ENCODE measurements at places on chromosomes 11 and 22.

DNA sequence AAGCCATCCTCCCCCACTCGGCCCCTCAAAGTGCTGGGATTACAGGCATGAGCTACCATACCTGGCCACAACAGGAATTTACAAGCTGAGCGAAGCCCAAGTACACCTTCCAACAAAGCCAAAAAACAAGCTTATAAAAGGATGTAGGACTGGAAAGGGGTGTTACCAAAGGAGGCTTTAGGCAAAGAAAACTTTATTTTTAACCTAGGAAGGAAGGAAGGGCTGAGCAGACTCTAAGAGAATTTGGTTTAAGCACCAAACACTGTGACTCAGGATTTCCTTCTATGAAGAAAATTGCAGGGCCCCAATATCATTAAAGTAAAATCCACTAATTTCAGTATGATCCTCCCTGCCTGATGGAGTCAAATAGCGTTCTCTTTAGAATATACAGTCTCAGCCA lies 12.1 kb downstream of the DENND5A start:
- no peak for DNase-seq

DNA sequence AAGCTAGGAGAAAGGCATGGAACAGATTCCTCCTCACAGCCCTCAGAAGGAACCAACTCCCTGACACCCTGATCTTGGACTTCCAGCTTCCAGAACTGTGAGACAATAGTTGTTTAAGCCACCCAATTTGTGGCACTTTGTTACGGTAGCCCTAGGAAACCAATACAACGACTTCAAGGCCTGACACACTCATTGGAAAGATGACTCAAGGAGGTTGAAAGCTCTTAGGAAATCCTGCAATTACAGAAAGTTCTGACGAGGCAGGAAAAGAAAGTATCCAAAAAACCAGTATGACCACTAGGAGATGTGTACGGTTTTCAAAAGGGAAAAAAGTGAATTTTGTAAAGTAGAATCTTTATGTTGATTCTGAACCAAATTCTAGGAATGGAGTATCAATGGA lies 161.4 kb downstream of the SWAP70 start:
- no peak for DNase-seq

DNA sequence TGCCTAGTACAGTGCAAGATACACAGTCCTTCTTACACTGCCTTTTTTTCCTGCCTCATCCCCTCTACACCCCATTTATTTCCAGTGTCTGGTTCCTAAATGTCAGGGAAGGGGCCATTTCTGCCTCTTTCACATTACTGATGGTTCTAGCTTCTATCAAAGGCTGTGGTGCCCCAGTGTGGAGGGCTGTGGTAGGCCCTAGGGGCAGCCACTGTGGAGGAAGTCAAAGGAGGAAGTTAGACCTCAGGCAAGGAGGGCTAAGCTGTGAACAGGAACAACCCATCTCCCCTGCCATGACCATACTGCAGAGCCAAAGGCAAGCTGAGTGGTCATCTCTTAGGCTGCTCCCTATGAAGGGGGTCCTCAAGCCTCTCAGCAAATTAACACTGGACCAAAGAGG lies 81.9 kb upstream of the CRTAM start:
- DNase-seq, result no peak

GRCh38 chr22:29152045-29152953 lies 53.4 kb upstream of the EMID1 start:
- DNase-seq, result peak; percentile 22

DNA sequence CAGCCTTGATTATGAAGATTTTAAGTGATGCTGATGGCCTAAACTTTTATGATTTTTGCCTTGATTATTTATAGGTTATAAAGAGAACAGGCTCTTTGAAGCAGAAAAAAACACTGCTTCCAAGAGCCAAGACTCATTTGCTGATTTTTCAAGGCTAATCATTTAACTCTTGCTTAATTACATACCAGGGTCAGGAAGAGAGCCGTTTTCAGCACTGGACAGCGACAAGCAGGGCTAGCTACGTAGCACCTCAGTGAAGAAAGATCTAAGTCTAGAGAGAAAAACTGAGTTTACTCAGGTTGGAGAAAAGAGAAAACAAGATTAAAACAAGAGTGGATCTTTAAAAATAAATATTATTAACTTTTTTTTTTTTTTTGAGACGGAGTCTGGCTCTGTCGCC lies 615.4 kb upstream of the B3GAT1 start:
- peak; percentile 23 for DNase-seq

- DNase-seq, result no peak
Measured at GRCh38 chr11:21480240-21480639, 712.6 kb upstream of the ANO5 start.

DNA sequence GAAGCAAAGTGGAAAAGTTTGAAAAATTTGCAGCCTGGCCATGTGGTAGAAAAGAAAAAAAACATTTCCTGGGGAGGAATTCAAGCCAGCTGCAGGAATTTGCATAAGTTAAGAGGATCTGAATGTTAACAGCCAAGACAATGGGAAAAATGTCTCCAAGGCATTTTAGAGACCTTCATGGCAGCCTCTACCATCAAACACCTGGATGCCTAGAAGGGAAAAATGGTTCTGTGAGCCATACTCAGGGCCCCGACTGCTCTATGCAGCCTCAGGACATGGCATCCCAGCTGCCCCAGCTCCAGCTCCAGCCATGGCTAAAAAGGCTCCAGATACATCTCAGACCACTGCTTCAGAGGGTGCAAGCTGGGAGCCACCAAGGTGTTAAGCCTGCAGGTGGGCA lies 149.1 kb upstream of the SOX6 start:
- DNase-seq, result no peak

DNA sequence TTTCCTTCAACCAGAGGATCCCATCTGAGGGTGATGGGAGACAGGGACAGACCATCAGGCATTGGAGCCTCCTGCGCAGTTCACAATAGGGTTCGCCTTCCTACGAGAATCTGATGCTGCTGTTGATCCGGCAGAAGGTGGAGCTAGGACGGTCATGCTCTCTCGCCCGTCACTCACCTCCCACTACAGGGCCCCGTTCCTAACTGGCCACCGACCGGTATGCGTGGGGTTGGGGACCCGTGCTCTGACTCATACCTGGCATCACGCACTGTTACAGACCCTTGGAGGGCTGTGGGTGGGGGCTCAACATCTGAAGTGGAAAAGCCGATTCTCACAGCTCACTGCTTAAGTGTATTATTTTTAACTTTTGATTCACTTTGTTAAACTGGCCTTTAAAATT lies 402.3 kb downstream of the BRD1 start:
- no peak for DNase-seq

- no peak for DNase-seq
Measured at GRCh38 chr11:44561275-44561805, 4.1 kb upstream of the CD82 start.

- peak; percentile 99 for DNase-seq
Measured at GRCh38 chr11:108664730-108665525, at the start of gene DDX10. TSS of gene DDX10 (plus strand) at chr11:108665069. CDS start at chr11:108665154, 85 bp downstream.

DNA sequence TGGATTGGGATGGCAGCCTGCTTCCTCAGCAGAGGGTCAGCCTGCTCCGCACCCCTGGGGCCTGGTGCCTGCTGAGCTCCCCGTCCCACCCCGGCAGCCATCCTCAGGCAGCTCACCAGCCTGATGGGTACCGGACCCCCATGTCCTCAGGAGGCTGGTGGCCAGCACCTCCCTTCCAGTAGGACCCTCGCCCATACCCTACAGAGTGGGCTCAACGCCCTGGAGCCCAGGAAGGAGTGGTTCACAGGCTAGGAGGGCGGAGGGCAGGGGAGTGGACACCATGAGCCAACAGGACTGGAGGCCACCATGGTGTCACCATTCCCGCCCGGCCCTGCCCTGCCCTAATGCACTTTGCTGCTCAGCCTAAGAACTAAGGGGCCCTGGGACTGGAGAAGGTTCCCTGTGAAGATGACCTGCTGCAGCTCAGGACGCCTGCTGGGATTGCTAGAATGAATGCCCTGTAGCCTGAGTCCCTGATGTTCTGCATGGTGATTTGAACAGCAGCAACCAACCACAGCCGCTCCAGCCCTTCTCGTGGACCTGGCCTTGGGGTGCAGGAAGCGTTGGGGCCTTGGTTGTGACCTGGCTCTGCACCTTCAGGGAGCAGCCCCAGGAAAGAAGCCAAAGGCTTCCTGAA lies 1080.8 kb downstream of the BRD1 start:
- DNase-seq, result no peak

GRCh38 chr11:88102598-88102934 lies 72.7 kb downstream of the RAB38 start:
- no peak for DNase-seq

- no peak for DNase-seq
Measured at GRCh38 chr22:49786976-49787706, 40.5 kb downstream of the BRD1 start.

DNA sequence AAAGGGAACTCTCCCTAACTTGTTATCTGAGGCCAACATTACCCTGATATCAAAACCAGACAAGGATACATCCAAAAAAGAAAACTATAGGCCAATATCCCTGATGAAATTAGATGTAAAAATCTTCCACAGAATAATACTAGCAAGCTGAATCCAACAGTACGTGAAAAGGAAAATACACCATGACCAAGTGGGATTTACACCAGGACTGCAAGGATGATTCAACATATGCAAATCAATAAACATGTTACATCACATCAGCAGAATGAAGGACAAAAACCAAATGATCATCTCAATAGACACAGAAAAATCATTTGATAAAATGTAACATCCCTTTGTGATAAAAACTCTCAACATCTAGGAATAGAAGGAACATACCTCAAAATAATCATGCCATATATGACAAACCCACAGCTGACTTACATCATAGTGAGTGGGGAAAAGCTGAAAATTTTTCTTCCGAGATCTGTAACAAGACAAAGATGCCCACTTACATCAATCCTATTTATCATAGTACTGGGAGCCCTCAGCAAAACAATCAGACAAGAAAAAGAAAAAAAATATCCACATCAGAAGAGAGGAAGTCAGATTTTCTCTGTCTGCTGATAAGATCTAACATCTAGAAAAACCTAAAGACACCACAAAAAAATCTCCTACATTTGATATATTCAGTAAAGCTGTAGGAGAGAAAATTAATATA lies 703.3 kb upstream of the ANO5 start:
- DNase-seq, result no peak

DNA sequence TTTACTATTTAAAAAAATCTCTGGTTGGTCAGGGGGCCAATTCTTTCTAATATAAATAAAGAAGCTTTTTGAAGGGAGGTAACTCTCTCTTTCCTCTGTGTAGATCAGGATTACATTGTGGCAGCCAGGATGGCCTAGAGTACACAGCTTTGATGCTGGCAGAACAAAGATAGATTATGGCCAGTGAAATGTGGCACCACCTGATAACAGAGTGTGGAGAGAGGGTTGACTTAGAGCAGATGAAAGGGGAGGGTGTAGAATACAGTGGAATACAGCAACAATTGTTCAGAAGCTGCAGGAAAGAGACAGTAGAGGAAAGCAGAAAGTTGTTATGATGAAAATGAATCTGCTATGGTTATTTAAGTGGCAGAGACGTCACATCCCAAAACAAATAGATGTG lies 99.0 kb downstream of the FAR1 start:
- DNase-seq, result no peak

DNA sequence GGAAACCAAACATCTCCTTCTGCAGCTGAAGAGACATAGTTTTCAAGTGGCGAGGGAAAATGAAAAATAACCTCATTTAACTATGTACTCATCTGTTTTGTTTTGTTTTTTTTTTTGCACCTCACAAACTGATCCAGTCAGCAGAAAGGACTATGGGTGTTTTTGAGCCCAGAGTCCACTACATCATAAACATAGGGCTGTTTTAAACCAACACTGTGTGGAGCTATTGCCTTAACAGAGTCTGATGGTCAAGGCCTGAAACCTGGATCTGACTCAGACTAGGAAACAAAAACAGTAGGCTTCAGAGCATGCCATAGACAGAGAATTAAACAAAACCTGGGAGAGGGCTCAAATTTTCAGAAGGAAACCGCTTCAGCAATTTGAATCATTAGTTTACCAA lies 99.3 kb upstream of the FSHB start:
- DNase-seq, result peak; percentile 40

DNA sequence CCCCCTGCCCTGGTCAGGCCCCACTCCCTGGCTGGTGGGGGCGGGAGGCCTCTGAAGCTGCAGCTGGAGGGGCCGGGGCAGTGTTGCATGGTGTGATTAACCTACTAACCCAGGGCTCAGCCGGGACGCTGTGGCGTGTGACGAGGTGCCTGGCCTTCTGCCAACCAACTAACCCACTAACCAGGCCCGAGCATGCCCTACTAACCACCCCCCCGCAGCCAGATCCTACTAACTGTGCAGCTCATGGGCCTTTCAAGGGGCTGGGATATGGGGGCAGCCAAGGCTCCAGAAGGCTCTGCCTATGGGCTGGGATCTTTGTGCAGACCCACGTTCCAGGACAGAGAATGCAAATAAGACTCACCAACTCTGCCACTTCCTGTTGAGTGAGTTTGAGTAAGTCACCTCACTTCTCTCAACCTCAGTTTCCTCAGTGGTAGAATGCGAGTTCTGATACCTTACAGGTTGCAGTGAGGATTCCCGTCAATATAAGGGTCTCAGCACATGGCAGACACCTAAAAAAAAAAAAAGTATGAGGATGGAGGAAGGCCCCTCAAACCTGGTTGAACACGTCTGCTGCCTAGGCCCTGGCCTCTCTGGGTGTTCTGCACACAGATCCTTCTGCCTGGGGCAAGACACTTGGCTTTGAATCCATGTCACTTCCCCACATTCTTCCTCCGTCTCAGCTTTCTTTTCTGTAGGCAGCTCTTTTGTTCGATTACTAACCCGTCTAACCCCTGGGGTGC lies 14.1 kb downstream of the MIAT start:
- no peak for DNase-seq

GRCh38 chr11:130778705-130779104 lies 137.6 kb downstream of the SNX19 start:
- peak; percentile 35 for DNase-seq

DNA sequence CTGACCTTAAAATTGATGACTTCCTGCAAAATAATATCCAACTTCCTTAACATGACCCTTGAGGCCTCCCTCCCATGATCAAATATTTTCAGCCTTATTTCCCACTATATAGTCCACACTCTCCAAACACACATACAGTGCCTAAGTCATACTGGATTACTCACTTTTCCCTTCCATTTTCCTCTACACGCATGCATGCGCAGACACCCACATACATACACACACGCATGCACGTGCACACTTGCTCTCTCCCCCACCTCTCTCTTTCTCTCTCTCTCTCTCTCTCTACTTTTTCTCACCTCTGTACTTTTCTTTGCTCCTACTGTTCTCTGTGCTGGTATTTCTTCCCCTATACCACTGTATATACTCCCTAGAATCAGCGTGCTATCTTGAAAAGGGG lies 28.1 kb downstream of the DLG2 start:
- no peak for DNase-seq

DNA sequence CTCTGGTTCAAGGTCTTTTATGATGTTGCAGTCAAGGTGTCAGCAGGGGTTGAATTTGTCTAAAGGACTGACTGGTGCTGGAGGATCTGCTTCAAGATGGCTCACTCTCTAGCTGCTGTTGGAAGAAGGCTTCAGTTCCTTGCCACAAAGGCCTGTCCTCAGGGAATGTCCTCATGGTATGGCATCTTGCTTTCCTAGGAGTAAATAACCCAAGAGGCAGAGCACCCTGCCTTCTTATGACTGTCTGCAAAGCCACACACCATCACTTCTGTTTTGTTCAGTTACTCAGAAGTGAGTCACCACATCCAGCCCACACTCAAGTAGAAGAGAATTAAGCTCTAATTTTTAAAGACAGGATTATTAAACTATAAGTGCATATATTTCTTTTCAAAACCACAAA lies 45.2 kb downstream of the PLAAT5 start:
- peak; percentile 45 for DNase-seq

Data from fibroblast of skin of abdomen (primary cell).